Heart right ventricle (tissue), 16 donors: ENCODE measurements at places on chromosomes 5 and 9. TPM values are rescaled to one million over a fixed set of nuclear protein-coding genes. Genes with fewer than 3 reads are reported as not detected.

DNA sequence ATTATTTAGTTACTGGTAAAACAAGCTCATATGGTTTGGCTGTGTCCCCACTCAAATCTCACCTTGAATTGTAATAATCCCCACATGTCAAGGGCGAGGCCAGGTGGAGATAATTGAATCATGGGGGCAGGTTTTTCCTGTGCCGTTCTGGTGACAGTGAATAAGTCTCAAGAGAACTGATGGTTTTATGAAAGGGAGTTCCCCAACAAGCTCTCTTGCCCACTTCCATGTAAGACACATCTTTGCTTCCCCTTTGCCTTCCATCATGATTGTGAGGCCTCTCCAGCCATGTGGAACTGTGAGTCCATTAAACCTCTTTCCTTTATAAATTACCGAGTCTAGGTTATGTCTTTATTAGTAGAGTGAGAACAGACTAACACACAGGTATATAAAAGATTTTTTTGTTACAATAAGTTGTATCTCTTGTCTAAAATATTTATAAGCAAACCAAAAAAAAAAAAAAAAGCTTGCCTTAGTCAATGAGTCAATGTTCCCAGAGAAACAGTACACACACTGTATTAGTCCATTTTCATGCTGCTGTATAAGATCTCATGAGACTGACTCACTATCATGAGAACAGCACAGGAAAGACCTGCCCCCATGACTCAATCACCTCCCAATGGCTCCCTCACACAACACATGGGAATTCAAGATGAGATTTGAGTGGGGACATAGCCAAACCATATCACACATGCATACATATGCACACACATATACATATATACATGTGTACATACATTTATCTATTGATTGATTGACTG lies 138.3 kb downstream of the BASP1 start:
- no peak for DNase-seq
- no peaks in the 10 kb centered on the region for H3K4me1 ChIP-seq
- no peak overlapping the region for H3K4me3 ChIP-seq
- no peaks in the 10 kb centered on the region for H3K36me3 ChIP-seq
- no peaks in the 10 kb centered on the region for H3K27me3 ChIP-seq

GRCh38 chr5:96870094-96871026 lies 5.9 kb upstream of the ERAP2 start:
- H3K4me3 ChIP-seq = no peak overlapping the region
- H3K4me1 ChIP-seq = no peaks in the 10 kb centered on the region
- no peak overlapping the region for H3K27ac ChIP-seq
- no peaks in the 10 kb centered on the region for H3K36me3 ChIP-seq
- DNase-seq = no peak

GRCh38 chr5:152556784-152557183 lies 151.7 kb upstream of the NMUR2 start:
- no peaks in the 10 kb centered on the region for H3K4me1 ChIP-seq
- H3K27me3 ChIP-seq = no peaks in the 10 kb centered on the region
- H3K36me3 ChIP-seq = no peaks in the 10 kb centered on the region
- H3K4me3 ChIP-seq = no peak overlapping the region
- no peak for DNase-seq

- no peaks in the 10 kb centered on the region for H3K36me3 ChIP-seq
- H3K4me3 ChIP-seq = no peak overlapping the region
- H3K27ac ChIP-seq = no peak overlapping the region
- no peaks in the 10 kb centered on the region for H3K27me3 ChIP-seq
- no peaks in the 10 kb centered on the region for H3K4me1 ChIP-seq
- DNase-seq = no peak
Measured at GRCh38 chr9:2461892-2462291, 159.7 kb upstream of the VLDLR start.

- no peaks in the 10 kb centered on the region for H3K36me3 ChIP-seq
- H3K4me1 ChIP-seq = peaks cover 16% of the 10 kb centered on the region
- no peak overlapping the region for H3K4me3 ChIP-seq
- H3K27me3 ChIP-seq = no peaks in the 10 kb centered on the region
Measured at GRCh38 chr5:126531543-126532120, 63.4 kb downstream of the ALDH7A1 start.

- H3K4me3 ChIP-seq = no peak overlapping the region
- H3K4me1 ChIP-seq = no peaks in the 10 kb centered on the region
- no peak overlapping the region for H3K27ac ChIP-seq
- H3K27me3 ChIP-seq = no peaks in the 10 kb centered on the region
Measured at GRCh38 chr5:2239201-2239910, 356.6 kb upstream of the IRX4 start.

DNA sequence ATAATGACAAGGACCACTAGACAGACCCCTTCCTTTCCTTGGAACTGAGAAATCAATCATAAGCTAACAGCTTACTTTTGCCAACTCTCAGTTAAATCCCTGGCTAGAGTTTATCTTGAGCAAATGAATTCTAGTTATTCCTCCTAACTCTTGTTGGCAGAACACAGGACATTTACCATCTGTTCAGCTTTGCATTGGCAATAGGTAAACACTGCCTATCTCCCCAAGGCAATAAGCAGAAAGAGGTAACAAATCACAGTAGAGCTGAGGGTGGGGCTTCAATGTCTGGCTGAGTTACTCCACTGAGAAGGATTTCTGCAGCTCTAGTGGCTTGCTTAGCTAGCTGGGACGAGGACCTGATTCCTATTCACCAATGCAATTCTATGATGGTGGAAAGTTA lies 503.3 kb upstream of the GRIA1 start:
- no peak overlapping the region for H3K27ac ChIP-seq
- H3K4me3 ChIP-seq = no peak overlapping the region
- H3K4me1 ChIP-seq = no peaks in the 10 kb centered on the region
- H3K36me3 ChIP-seq = no peaks in the 10 kb centered on the region

DNA sequence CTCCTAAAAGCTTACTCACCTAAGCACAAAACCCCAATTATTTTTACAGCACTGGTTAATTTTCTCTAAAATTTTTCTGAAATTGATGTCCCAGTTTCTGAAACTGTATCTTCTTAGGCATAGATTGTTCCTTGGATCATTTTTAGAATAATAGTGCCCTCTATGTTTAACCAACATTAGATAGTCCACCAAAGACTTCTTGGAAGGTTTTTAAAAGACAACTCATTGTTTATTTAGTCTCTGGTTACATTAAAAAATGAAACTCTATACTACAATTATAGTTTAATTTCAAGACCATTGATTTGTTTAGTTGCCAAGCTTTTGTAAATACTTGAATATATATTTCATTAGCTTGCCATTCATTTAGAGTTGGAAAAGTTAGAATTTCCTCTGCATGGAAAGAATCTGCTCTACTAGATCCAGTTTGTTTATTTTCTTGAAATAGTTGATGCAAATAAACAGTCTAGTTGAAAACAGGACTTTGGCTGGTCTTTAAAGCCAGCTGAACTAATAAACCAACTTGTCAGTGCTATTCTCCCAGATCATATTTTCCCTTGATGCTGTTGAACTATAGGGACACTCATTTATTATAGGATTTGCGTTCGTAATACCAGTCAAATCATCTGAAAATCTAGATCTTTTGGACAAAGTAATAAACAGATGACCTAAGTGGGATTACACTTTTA lies 990.5 kb downstream of the TLE1 start:
- no peak for DNase-seq
- no peak overlapping the region for H3K27ac ChIP-seq
- peaks cover 16% of the 10 kb centered on the region for H3K4me1 ChIP-seq
- no peaks in the 10 kb centered on the region for H3K27me3 ChIP-seq

- no peak for DNase-seq
- H3K27ac ChIP-seq = no peak overlapping the region
- H3K4me3 ChIP-seq = no peak overlapping the region
- H3K36me3 ChIP-seq = no peaks in the 10 kb centered on the region
- no peaks in the 10 kb centered on the region for H3K27me3 ChIP-seq
Measured at GRCh38 chr5:53321073-53321472, 159.4 kb upstream of the FST start.

DNA sequence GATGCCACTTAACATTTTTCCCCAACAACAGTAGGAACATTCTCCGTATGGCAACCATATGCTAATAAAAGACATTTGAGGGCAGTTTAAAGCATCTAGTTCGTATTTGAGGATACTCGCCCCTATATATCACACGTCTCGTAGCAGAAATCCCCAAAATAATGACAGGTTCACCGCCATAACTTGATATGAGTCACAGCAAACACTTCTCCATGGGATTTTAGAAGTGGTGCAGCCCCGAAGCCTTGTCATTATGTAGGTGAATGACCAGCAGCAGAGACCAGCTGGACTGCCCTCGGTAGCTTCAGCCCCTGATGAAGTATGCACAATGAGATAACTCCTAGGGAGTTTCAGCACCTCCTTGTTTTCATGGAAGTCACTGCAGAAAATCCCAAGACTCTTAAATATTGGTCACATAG lies 2.0 kb downstream of the CTNND2 start:
- peaks cover 41% of the 10 kb centered on the region for H3K27me3 ChIP-seq
- no peak overlapping the region for H3K27ac ChIP-seq
- DNase-seq = no peak
- H3K36me3 ChIP-seq = no peaks in the 10 kb centered on the region
- no peaks in the 10 kb centered on the region for H3K4me1 ChIP-seq
- peak overlapping the region; percentile 51 for H3K4me3 ChIP-seq

DNA sequence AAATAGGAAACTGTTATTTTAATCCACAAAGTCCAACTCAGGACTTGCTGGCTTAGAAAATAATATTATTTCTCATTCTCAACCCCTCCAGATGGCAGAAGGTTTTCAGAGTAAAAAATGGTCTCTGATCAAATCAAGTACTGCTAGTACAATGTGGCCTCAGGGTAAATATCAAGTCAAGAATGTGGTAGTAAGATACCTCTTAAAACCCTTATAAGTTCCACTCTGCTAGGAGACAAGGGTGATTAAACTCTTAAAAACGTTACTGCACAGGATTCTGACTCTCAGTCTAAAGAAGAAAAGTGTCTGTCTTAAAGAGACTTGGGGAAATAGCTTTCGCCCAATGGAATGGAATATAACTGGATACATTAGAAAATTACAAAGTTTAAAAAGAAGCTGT lies 120.8 kb upstream of the PDE4D start:
- no peak overlapping the region for H3K27ac ChIP-seq
- H3K27me3 ChIP-seq = no peaks in the 10 kb centered on the region
- no peaks in the 10 kb centered on the region for H3K36me3 ChIP-seq
- H3K4me1 ChIP-seq = no peaks in the 10 kb centered on the region
- H3K4me3 ChIP-seq = no peak overlapping the region

DNA sequence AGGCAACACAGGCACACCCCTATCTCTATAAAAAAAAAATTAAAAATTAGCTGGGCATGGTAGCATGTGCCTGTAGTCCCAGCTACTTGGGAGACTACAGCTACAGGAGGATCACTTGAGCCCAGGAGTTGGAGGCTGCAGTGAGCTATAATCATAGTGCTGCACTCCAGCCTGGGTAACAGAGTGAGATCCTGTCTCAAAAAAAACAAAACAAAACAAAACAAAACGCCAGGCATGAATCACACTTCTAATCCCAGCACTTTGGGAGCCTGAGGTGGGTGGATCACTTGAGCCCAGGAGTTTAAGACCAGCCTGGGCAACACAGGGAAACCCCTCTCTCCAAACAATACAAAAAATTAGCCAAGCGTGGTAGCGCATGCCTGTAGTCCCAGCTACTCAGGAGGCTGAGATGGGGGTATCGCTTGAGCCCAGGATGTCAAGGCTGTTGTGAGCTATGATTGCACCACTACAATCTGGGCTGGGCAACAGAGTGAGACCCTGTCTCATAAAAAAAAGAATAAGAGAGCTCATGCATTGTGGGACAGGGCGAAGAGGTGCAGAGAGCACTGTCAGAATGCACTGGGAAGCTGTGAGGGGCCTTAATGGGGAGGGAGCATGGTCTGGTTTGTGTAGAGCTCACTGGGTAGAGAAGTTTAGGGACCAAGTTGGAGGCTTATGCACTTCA lies 8.4 kb upstream of the SAP30L start:
- no peak overlapping the region for H3K4me3 ChIP-seq
- DNase-seq = no peak
- no peaks in the 10 kb centered on the region for H3K27me3 ChIP-seq
- no peak overlapping the region for H3K27ac ChIP-seq
- H3K36me3 ChIP-seq = peaks cover 94% of the 10 kb centered on the region
- no peaks in the 10 kb centered on the region for H3K4me1 ChIP-seq

- no peaks in the 10 kb centered on the region for H3K4me1 ChIP-seq
- H3K27me3 ChIP-seq = no peaks in the 10 kb centered on the region
- H3K27ac ChIP-seq = no peak overlapping the region
- DNase-seq = no peak
- H3K4me3 ChIP-seq = no peak overlapping the region
- no peaks in the 10 kb centered on the region for H3K36me3 ChIP-seq
Measured at GRCh38 chr5:85533341-85534047, 1084.2 kb upstream of the COX7C start.

- H3K27me3 ChIP-seq = no peaks in the 10 kb centered on the region
- peaks cover 43% of the 10 kb centered on the region for H3K4me1 ChIP-seq
- peak within 1 kb of the TSS; percentile 66 for H3K4me3 ChIP-seq
- peak; percentile 96 for DNase-seq
- no peaks in the 10 kb centered on the region for H3K36me3 ChIP-seq
Measured at GRCh38 chr9:35812025-35812602, at the start of gene SPAG8. SPAG8 (minus strand) TSS chr9:35812262; CDS start chr9:35812147, 115 bp downstream.

Gene SLC1A1
- total RNA-seq = 1.1 TPM

Gene SPINK4
- total RNA-seq = not detected

Gene MEIKIN
- not detected for total RNA-seq

Gene ITGA2
- 3.7 TPM for total RNA-seq
